Right hindlimb (tissue), 1 donor: ENCODE measurements at places on chromosomes 7 and 10.

GRCh38 chr10:71649631-71650030 is 69.9 kb downstream of the C10orf105 start:
- no peak for DNase-seq

- DNase-seq: no peak
Measured at GRCh38 chr7:3309140-3309539, 8.1 kb downstream of the SDK1 start.

GRCh38 chr7:77348371-77348813 is 67.8 kb downstream of the GSAP start:
- no peak for DNase-seq

GRCh38 chr7:128900237-128900636 is 10.3 kb downstream of the KCP start:
- DNase-seq: no peak

DNA sequence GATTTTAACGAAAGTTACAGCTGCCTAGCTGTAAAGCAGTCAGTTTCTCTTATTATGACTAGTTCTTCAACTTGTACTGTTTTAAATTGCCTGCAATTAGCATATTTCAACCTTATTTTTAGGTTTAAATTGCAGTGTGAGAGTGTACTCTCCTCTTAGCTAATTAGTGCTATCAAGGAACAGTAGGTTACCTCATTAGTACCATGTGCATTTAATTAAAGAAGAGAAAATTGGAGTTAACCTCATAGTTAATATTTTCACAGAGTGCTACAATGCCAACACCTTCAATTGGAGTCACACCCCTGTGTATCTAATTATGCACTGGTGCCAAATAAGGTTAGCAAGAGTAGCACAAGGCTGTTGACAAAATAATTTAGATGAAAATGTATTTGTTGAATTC is 154.6 kb downstream of the FOXP2 start:
- no peak for DNase-seq

- DNase-seq: peak; percentile 30
Measured at GRCh38 chr7:52838981-52839411, 196.4 kb upstream of the POM121L12 start.

- no peak for DNase-seq
Measured at GRCh38 chr10:12868229-12868628, 133.3 kb downstream of the CCDC3 start.

DNA sequence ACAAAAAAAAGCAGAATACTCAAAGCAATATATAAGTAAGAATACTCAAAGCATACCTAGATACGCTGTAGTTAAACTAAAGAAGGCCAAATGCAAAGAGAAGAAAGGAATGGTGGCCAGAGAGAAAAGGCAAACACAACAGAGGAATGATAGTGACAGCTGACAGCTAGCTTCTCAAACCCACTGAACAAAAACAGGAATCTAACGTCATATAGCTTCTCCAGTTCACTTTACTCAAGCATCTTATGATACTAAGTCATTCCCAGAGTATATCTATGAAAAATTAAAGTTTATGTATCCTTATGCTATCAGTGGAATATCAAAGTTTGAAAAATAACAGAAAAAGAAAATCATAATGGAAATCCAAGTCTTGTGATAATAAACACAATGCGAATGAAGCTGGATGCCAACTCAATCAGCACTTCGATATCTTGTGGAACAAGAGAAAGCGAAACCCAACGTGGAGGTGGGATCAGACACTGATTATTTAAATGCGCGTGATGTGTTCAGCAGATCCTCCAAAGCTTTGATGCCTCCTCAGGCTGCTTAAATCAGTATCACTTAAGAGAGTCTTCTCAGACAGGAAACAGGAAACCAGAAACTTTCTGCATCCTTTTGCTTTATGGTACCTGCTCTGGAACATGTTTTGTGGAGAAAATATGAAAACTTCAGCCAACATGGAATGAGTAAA is 102.8 kb downstream of the PIP4K2A start:
- no peak for DNase-seq

DNA sequence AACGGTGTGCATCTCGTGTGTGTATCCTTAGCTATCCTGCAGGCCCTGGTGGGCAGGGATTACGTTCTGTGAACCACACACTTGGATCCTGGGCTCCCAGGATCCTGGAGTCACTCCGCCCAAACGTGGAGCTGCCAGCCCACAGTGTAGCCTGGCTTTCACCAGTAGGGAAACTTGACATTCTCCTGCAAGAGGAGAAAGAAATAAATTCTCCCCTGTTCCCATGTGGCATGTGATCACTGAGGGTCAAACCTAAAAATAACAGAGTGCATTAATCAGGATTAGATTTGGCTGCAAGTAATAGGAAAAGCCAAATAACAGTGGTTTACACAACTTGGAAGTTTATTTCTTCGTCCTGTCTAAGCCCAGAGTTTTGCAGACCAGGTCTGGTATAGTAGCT is 32.3 kb downstream of the PALD1 start:
- DNase-seq: no peak

- no peak for DNase-seq
Measured at GRCh38 chr7:101719123-101719470, 90.0 kb upstream of the MYL10 start.

DNA sequence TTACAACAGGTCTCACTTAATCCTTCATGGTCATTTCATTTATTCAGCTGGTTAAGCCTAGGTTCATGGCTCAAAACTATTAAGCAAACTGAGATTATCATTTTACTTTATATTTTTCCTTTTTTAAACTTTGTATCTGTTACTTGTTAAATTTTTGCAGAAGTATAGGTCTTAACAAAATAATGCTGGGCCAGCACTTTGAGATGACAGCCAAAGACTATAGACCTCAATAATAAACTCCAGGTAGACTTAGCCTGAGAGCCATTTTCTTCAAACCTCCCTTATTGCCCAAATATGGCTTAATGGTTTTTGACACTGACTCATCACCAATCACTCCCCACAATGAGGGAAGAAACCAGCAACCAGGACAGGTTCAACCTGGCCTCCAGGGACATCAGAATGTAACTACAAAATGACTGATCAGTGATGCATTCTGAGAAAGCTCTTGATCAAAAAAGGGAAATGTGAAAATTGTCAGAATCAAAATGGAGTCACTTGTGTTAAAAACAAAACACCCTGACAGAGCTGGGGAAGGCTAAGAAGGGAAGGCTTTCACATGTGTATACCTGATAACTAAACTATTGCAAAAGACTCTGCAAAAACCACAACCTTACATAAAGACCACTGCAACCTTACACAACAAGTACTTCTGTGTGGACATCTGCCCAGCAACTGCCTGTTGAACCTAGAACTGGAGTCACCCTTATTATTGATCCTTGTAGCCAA is 2.1 kb upstream of the CCDC126 start:
- no peak for DNase-seq

GRCh38 chr10:79424221-79425073 is 21.0 kb downstream of the ZCCHC24 start:
- DNase-seq: no peak

- DNase-seq: no peak
Measured at GRCh38 chr7:40474790-40475680, 340.2 kb downstream of the SUGCT start.

- DNase-seq: no peak
Measured at GRCh38 chr7:67654642-67655041, 658.0 kb downstream of the TYW1 start.

GRCh38 chr7:126529254-126529653 is 723.5 kb downstream of the GRM8 start:
- DNase-seq: no peak

DNA sequence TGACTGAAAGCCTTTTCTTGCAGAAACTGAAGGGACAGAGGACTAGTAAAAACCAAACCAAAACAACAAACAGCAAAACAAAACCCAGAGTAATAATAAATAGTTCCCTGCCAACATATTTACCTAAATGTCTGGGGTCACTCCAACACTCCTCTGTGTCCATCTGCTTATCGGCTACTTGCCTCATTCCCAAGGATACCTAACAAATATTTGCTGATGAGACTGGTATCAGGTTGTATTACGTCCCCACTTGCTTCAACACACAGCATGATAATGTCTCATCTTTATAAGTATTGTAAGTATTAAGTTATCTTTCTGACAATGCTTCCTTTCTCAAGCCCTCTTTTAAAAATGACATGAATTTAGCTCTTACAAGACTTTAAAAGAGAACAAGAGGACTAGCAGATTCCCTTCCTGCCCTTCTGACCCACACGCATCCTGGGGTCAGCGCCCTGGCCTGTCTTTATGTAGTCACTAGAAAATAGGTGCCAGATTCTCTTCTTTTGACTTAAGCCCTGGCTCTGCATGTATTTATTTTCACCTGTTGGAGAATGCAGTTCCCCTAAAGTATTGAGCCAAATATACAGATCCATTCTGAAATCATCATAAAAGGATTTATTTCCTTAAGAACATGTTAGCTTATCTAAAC is 110.2 kb downstream of the SEM1 start:
- no peak for DNase-seq

- DNase-seq: no peak
Measured at GRCh38 chr7:46490406-46490805, 569.3 kb upstream of the IGFBP3 start.

GRCh38 chr7:107560898-107561516 is 2.7 kb downstream of the COG5 start:
- no peak for DNase-seq

DNA sequence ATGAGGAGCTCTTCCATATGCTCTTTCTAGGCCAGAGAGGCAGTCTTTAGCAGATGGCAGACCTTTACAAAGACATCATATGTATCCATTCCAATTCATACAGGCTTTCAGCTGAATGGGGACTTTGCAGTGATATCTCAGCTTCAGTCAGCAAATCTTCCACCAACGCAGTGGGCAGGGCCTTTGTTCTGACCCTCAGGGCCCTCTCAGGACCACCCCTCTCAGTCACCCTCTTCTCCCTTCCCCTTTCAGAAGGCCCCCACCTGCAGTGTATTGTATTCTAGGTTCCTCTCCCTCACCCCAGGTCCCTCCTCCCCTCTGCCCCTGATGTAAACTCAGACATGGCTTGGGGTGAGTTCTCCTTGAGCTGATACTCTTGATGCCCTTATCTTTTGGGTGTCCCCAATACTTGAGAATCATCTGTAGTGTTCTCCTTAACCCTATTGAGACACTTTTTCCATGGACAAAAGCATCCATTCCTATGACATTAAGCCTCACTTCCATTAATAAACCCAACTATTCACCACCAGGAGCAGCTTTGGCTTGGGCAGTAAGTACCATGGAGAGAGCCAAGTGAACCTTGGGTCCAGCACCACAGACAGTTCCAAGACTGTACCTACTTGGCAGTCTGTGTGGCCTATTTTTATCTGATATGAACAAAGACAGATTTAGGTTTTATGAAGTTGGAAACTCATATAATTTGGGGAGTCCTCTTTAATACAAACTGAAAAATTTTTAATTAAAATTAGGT is 62.7 kb downstream of the ADCYAP1R1 start:
- DNase-seq: no peak

DNA sequence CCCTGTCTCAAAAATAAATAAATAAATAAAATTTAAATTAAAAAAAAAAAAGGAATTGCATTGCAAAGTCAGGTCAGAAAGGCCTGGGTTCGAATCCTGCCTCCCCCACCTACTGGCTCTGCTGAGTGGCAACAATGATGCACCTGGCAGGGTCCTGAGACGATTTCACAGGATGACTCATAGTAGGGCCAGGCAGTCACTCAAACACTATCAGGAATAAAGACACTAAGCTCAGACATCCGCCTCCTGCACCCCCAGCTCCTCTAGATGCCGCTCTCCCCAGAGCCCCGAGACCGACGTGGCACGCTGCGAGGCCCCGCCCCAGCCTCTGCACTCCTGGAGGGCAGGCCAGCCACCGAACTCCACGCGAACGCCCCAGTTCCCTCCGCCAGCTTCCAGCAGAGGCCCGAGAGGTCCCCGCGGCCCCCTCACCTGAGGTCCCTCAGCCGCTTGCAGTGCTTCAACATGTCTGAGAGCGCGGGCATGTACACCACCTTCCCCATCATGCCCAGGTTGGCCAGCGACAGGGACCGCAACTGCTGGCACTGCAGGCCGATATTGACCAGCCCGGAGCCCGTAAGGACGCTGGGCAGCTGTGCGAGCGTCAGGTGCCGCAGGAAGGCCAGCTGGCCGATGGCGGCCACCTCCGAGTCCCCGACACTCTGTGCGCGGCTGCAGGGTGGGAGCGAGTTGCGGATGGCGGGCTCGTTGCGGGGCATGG is 76.6 kb upstream of the TNRC18 start:
- DNase-seq: no peak

DNA sequence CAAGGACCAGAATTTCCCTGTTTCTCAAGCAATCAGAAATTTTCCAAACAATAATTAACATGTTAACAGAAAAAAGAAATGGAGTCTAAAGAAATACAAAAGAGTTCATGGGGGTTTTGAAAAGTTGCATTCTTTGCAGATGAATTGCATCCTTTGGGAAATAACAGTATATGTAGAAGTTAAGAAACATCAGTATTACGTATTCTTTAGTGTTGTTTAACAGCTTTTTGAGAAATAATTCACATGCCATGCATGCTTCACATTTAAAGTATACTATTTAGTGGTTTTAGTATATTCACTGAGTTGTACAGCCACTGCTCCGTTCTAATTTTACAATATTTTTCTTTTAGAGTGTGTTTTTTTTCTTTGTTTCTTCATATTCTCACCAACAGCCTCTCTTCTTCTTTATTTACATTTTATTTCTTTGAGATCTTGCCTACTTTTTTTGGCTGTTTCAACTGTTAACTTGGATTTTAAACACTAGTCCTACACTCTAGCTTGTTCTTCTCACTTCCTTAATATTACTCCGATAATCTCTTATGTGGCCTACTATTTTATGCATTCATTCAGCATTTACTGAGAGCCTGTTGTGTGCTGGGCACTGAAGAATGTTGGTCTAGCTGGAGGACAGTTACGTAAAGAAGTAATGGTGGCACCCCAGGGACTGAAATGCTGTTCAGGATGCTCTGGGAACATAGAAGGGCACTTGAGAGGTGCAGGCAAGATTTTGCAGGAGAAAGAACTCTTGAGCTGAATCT is 330.1 kb downstream of the EXOC4 start:
- no peak for DNase-seq

GRCh38 chr7:106019470-106019820 is 56.4 kb downstream of the CDHR3 start:
- DNase-seq: no peak

GRCh38 chr10:62554632-62555199 is 180.5 kb downstream of the ZNF365 start:
- no peak for DNase-seq

GRCh38 chr10:91684841-91685240 is 52.0 kb upstream of the PPP1R3C start:
- DNase-seq: no peak

- no peak for DNase-seq
Measured at GRCh38 chr10:97887399-97887798, 37.8 kb downstream of the GOLGA7B start.
